ENCODE measurements at places on chromosomes 13 and 19.

DNA sequence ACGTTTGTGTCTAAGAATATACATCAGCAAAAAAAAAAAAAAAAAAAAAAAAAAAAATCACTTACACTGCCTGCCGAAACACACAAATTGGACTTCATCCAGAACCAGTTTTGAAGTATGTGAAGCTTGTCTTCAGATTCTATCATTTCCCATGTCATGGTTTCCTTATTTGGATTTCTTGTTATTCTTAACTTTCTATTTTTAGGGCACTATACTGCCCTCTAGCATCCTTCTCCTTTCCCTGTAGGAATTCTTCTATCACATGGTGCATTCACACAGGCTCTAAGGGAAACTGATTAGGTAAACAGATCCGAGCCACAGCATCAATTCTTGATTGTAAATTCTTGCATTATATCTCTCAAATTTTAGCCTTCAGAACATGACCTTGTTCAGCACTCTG lies 1507.5 kb downstream of the OLFM4 start:
- DNase-seq = no peak

GRCh38 chr19:46621191-46622117 lies 3.4 kb downstream of the PTGIR start:
- DNase-seq = no peak

DNA sequence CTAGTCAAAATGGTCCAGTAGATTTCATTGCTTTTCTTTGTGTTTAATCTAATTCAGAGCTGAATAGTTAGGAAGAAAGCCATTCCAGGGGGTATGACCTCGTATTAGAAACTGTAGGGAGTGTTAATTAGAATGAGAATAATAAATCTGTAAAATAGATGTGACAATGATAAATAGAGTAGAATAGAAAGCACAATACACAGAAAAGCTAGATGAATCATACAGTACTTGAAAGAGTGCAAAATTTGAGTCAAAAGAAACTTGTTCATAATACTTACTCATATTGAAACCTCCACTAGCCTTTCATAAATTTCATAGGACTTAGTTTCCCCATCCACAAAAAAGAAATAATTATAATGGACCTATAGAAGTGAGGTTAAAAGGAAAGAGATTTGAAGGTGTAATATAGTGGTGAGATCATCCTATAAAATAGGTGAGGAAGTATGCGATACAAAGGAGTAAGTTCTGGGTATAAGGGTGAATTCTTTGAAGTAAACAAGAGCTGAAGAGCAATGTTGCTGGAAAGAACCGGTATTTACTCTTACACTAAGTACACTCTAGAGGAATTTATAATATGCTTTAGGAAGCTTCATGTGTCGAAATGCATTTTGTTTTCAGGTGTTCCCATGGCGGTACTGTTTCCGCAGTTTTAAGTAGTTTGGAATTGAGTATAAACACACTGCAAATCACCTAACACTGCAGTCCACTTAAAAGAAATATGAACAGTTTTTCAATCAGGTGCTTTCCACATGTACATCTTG lies 21.9 kb downstream of the PCDH17 start:
- no peak for DNase-seq

GRCh38 chr19:58021541-58022282 lies 12.1 kb upstream of the ZSCAN1 start:
- DNase-seq = no peak

DNA sequence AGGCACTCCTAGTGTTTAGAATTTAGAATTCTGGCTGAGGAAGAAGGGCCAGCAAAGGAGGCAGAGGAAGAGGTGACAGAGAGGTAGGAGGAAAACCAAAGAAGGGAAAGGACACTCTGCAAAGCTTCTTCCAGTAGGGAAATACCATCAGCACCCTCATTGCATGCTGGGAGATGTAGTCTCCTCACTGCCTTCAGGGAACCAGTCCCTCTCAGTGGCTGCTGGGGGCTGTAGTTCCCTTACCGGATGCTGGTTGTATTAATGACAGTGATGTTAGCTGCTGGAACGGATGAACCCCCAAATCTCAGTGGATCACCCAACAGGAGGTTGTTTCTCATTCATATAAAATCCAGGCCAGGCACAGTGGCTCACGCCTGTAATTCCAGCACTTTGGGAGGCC lies 10.1 kb downstream of the GRIN2D start:
- no peak for DNase-seq

Measured in GM18507 (cell line).